ENCODE measurements at places on chromosomes 7 and 10. TPM values are rescaled to one million over a fixed set of nuclear protein-coding genes. Genes with fewer than 3 reads are reported as not detected.

DNA sequence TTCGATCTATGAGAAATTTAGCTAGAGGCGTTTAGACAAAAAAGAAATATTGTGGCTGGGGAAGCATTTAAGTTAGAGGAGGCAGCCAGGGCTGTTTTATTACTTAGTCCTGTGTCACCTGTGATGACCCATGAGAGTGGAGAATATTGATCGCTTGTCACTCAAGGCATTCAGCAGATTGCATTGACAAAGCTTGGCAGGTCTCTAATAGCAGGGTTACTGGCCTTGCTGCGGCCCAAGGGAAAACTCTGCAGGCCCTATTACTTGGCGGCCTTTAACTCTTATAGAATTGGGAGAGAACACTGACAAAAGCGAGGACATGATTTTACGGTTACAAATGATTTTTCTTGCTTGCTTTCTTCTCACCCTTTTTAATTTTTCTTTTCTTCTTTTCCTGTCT is 473.5 kb downstream of the AUTS2 start:
- DNase-seq = no peak
- no peaks in the 10 kb centered on the region for H3K27me3 ChIP-seq
- no peak overlapping the region for H3K27ac ChIP-seq
- H3K4me1 ChIP-seq = no peaks in the 10 kb centered on the region
- H3K4me3 ChIP-seq = no peak overlapping the region
- H3K36me3 ChIP-seq = no peaks in the 10 kb centered on the region

GRCh38 chr7:77866786-77867536 is 68.4 kb downstream of the PHTF2 start:
- no peak overlapping the region for H3K27ac ChIP-seq
- H3K4me3 ChIP-seq = no peak overlapping the region
- H3K4me1 ChIP-seq = peaks cover 15% of the 10 kb centered on the region
- peaks cover 40% of the 10 kb centered on the region for H3K36me3 ChIP-seq
- no peaks in the 10 kb centered on the region for H3K27me3 ChIP-seq

DNA sequence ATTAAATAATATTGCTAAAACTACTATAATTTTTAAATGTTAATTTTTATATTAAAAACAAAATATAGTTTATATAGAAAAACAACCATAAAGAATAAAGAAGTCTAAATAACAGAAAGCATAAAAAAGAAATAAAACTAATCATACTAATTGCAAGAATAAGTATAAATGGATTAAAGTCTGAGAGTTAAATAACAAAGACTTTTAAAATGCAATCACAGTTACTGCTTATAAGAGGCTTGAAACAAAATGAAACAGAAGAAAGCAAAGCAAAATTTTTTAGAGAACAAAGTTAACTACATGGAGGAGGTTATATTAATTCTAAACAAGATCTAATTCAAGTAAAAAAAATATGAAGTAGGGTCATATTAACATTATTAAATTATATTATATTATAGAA is 41.1 kb downstream of the PRR15 start:
- no peak for DNase-seq
- H3K27me3 ChIP-seq = peaks cover 6% of the 10 kb centered on the region
- H3K4me1 ChIP-seq = no peaks in the 10 kb centered on the region
- no peak overlapping the region for H3K27ac ChIP-seq

DNA sequence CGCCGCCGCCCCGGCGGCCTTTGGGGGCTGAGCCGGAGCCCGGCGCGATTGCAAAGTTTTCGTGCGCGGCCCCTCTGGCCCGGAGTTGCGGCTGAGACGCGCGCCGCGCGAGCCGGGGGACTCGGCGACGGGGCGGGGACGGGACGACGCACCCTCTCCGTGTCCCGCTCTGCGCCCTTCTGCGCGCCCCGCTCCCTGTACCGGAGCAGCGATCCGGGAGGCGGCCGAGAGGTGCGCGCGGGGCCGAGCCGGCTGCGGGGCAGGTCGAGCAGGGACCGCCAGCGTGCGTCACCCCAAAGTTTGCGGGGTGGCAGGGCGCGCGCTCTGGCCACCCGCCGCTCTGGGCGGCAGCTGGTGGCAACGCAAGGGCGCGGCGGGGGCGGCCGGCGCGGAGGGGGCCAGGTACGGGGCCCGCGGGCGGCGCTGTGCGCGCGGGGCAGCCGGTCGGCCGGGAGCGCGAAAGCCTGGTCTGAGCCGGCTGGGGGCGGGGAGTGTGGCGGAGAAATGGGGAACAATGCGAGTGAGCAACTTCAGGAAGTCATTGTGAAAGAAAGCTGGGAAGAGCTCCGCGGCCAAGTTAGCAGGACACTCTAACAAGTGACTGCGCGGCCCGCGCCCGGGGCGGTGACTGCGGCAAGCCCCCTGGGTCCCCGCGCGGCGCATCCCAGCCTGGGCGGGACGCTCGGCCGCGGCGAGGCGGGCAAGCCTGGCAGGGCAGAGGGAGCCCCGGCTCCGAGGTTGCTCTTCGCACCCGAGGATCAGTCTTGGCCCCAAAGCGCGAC is at the start of gene IKZF1:
TSS of gene IKZF1 (plus strand) at position 588 of the 782 bp plus-strand sequence. CDS start 14,346 bp downstream, outside the sequence.
- peak within 1 kb of the TSS; percentile 88 for H3K4me3 ChIP-seq
- DNase-seq = peak; percentile 58
- H3K27ac ChIP-seq = peak within 1 kb of the TSS; percentile 99

HOXA10 gene
- not detected for total RNA-seq

- DNase-seq = no peak
- H3K27ac ChIP-seq = no peak overlapping the region
- peaks cover 30% of the 10 kb centered on the region for H3K27me3 ChIP-seq
- no peaks in the 10 kb centered on the region for H3K36me3 ChIP-seq
Measured at GRCh38 chr7:88756802-88757201, 2.7 kb upstream of the ZNF804B start.

HOXA5 gene
- total RNA-seq = not detected

DNA sequence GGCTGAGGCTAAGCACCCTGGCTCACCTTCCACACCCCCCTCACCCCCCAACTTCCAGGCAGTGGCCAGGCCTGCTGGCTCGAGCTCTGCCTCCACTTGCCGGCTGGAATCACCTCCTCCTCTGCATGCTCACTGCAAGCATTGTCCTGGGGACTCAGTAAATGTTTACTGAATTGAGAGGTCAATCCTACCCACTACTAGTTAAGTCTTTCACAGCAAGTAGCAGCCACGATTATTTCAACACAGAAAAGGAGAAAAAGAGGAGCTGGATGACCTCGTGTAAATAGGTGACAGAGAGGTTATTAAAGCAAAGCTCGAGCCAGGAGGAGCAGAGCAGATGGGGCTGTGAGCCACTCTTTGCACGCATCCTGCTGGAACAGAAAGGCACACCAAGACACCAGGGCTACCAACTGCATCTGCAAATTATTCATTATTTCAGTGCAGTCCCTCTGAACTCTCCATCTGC is 32.1 kb downstream of the HIPK2 start:
- no peaks in the 10 kb centered on the region for H3K27me3 ChIP-seq
- no peak overlapping the region for H3K27ac ChIP-seq
- no peak overlapping the region for H3K4me3 ChIP-seq

DNA sequence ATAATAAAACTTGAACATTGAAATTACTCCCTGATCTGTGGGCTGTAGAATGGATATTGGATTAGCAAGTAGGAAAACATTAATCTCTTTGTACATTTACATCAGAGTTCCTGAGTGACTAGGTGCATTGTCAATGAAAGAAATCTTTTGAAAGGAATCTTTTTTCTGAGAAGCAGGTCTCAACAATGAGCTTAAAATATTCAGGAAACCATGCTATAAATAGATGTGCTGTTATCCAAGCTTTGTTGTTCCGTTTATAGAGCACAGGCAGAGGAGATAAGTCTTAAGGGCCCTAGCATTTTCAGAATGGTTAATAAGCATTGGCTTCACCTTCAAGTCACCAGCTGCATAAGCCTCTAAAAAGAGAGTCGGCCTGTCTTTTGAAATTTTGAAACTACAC is 41.3 kb upstream of the SLC16A12 start:
- H3K27me3 ChIP-seq = no peaks in the 10 kb centered on the region
- no peak overlapping the region for H3K27ac ChIP-seq
- no peaks in the 10 kb centered on the region for H3K4me1 ChIP-seq
- no peaks in the 10 kb centered on the region for H3K36me3 ChIP-seq
- DNase-seq = no peak

- DNase-seq = peak; percentile 34
- peak within 1 kb of the TSS; percentile 80 for H3K4me3 ChIP-seq
- no peaks in the 10 kb centered on the region for H3K36me3 ChIP-seq
- peaks cover 65% of the 10 kb centered on the region for H3K27me3 ChIP-seq
- H3K4me1 ChIP-seq = peaks cover 10% of the 10 kb centered on the region
- no peak within 1 kb of the TSS for H3K27ac ChIP-seq
Measured at GRCh38 chr7:143362131-143363015, at the start of gene FAM131B. FAM131B (minus strand) TSS chr7:143362713; CDS start chr7:143362603, 110 bp downstream.

MYL10 gene
- not detected for total RNA-seq

GRCh38 chr10:114470956-114471905 is 66.9 kb upstream of the AFAP1L2 start:
- H3K27me3 ChIP-seq = no peaks in the 10 kb centered on the region
- DNase-seq = peak; percentile 70
- H3K27ac ChIP-seq = peak overlapping the region; percentile 31
- H3K36me3 ChIP-seq = peaks cover 19% of the 10 kb centered on the region
- H3K4me1 ChIP-seq = peaks cover 27% of the 10 kb centered on the region

GRCh38 chr7:151129960-151130591 is 37.4 kb downstream of the GBX1 start:
- no peak overlapping the region for H3K27ac ChIP-seq
- no peak for DNase-seq
- H3K36me3 ChIP-seq = no peaks in the 10 kb centered on the region
- no peaks in the 10 kb centered on the region for H3K27me3 ChIP-seq
- no peaks in the 10 kb centered on the region for H3K4me1 ChIP-seq
